Left lung (tissue), 14 donors: ENCODE measurements at places on chromosomes 12 and 14. TPM values are rescaled to one million over a fixed set of nuclear protein-coding genes. Genes with fewer than 3 reads are reported as not detected.

The KRT71 gene
- not detected for total RNA-seq

DNA sequence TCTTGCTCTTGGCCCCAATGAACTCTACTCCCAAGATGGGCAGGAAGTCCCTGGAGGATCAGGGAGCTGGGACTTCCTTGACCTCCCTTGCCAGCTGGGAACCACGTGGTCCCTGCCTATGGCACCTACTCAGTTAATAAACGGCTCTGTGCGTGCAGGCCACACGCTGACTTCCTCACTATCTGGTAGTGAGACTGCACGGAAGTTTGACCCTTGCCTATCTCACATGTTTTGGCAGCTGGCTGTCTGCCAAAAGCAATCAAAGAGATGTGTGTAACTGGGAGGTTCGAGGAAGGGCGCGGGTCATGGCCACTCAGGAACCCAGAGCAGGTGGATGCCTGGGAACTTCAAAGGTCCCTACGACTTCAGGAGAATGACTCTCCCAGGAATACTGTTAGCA, 57.9 kb downstream of the RFLNA start:
- H3K4me3 ChIP-seq: no peak overlapping the region
- no peak overlapping the region for H3K27ac ChIP-seq
- H3K4me1 ChIP-seq: no peaks in the 10 kb centered on the region
- DNase-seq: no peak
- no peaks in the 10 kb centered on the region for H3K36me3 ChIP-seq

DNA sequence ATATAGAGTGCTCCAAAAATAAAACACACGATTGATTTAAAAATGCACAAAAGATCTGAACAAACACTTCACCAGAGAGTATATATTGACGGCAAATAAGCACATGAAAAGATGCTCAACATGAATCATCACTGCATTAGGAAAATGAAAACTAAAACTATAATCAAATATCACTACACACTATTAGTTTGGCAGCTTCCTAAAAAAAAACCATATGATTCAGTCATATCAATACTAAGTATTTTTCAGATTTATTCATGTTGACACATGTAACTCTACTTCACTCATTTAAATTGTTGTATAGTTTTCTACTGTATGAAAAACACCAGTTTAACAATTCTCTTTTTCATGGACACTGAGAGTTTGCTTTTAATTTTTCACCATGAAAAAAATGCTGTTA, 41.6 kb downstream of the EXOC5 start:
- DNase-seq: no peak
- H3K4me3 ChIP-seq: no peak overlapping the region
- H3K27ac ChIP-seq: no peak overlapping the region
- H3K27me3 ChIP-seq: no peaks in the 10 kb centered on the region

DNA sequence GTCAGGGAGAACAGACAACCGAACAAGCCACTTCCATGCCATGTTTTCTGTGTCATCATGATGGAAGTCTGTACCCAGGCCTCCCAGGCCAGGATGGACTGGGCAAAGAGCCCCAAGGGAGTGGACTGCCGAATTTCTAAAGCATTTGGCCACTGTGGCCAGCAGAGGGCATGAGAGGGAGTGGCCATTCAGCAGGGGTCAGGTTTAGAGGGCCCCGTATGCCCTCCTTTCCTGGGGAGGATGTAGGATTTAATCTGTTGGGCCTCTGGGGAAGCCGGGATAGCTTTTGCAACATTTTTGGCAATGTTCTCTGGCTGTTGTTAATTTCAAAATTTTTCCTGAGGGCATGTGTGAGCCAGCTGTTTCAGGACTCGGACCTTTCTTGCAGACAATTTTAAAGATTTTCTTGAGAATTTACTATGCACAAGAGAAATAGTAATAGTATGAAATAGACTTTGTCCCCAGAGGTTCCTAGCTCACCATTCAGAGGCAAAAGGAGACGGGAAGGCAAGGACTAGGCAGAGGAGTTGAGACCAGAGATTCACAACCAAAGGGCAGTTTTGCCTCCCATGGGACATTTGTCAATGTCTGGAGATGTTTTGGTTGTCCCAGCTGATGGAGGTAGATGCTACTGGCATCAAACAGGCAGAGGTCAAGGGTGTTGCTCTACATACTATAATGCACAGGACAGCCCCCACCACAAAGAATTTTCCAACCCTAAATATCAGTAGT, 18.0 kb downstream of the ACACB start:
- H3K27me3 ChIP-seq: no peaks in the 10 kb centered on the region
- no peak for DNase-seq
- no peak overlapping the region for H3K4me3 ChIP-seq
- no peaks in the 10 kb centered on the region for H3K4me1 ChIP-seq
- no peaks in the 10 kb centered on the region for H3K36me3 ChIP-seq
- no peak overlapping the region for H3K27ac ChIP-seq

GRCh38 chr14:38874721-38875120, 228.3 kb downstream of the SEC23A start:
- H3K4me3 ChIP-seq: no peak overlapping the region
- H3K27ac ChIP-seq: peak overlapping the region; percentile 16
- H3K36me3 ChIP-seq: no peaks in the 10 kb centered on the region

- no peaks in the 10 kb centered on the region for H3K36me3 ChIP-seq
- H3K4me1 ChIP-seq: no peaks in the 10 kb centered on the region
- H3K4me3 ChIP-seq: no peak overlapping the region
These were observed 114.3 kb upstream of the ETV6 start for GRCh38 chr12:11535127-11535526.

The ENDOU gene
- total RNA-seq: not detected

GRCh38 chr12:50686976-50687375, 76.9 kb upstream of the ATF1 start:
- no peak overlapping the region for H3K27ac ChIP-seq
- H3K27me3 ChIP-seq: no peaks in the 10 kb centered on the region
- DNase-seq: no peak
- no peak overlapping the region for H3K4me3 ChIP-seq

DNA sequence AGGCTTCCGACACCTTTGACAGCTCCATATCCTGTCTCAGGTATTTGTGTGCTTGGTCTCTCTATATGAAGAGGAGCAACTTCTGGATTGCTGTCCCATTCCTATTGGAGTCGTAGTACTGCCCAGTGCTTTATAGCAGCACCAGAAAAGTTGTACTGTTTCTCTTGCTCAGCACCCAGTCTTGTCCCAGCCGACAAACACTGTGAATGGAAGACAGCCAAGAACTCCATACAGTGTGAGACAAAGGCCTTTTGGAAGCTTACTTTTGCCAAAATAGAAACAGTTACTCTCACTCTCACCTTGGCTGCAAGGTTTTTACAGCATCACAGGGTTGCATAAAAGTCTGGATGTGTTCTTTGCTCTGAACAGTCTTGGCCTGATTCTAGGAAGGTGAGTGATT, 105.3 kb downstream of the TGFB3 start:
- no peak overlapping the region for H3K4me3 ChIP-seq
- no peak for DNase-seq
